ENCODE measurements at places on chromosomes 2 and 18.

DNA sequence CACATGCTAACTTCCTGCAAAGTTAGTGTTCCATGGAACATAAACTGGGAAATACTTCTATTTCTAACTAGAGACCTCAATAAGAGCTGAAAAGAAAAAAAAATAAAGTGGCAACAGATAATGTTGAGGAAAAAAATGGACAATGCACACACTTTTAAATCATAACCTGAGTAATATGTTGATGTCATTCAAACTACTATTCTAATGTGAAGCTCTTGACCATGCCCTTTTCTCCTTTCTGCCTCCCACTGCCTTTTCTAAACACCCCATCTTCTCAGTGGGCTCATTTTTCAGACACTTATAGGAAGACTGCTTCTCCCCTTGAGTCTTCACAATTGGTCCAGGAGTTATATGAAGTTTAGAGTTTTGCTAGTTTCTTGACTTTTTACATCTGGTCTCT, 280.9 kb upstream of the NT5C1B start:
- DNase-seq, result no peak

DNA sequence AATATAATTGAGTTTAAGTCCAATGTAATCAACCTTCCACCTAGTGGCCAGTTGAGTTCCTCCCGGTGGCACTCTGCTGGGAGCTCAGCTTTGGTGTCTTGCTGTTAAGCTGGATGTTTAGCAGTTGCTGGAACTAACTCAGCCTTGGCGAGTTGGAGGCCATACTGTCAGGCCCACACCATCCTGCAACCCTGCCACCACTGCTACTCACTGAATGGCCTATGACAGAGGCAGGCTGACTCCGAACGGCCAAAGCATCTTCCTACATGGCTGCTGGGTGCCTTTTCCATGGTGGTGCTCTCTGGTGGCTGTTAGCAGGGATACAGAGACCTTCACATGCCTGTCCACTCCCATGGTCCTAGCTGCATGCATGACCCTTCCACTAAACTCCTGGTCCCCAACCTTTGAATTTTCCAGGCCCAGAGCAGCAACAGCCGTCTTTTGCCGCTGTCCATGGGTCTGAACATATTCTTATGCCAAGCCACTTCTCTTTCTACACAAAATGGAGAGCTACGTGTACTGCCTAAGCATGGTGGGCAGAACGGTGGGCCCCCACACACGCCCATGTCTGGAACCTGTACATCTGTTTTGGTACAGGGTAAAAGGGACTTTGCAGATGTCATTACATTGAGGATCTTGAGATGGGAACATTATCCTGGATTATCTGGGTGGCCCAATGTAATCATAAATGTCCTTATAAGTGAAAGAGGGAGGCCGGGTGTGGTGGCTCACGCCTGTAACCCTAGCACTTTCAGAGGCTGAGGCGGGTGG, 15.0 kb upstream of the TRAF3IP1 start:
- DNase-seq, result no peak

DNA sequence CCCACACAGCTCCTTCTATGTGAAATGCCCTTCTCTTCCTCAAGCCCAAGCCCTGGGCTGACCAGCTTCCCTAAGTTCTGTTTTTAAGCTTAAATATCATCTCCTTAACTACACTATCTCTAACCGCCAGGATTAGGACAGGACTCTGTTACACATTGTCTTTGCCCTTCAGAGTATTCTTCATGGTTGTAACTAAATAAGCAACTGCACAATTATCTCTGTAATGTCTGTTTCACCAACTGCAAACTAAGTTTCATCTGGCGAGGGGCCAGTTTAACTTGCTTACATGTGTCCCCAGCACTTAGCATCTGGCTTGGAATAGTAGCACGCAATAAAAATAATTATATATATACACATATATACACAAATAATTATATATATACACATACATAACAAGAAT, 1.1 kb upstream of the ERMN start:
- DNase-seq, result no peak

GRCh38 chr2:38146275-38146906, 70.4 kb upstream of the CYP1B1 start:
- no peak for DNase-seq

GRCh38 chr2:52343010-52343409, 1311.1 kb upstream of the NRXN1 start:
- no peak for DNase-seq

DNA sequence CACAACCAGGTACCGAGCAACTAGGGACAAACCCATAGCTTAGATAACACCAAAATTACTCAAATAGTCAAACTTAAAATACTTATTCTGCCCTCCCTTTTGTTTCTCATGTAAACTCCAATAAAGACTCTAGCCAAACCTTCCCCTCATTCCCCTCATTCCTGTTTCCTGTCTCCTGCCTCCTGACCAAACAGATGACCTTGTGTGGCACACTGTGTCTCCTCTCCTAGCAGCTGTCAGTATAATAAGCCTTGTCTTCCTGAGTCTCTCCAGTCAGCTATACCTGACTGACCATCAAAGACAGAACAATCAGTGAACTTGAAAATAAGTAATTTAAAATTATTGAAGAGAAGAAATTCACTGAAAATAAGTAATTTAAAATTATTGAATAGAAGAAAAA, 14.3 kb downstream of the SULT1C4 start:
- DNase-seq, result no peak

GRCh38 chr2:186617771-186618170, 27.9 kb downstream of the ITGAV start:
- DNase-seq, result no peak

DNA sequence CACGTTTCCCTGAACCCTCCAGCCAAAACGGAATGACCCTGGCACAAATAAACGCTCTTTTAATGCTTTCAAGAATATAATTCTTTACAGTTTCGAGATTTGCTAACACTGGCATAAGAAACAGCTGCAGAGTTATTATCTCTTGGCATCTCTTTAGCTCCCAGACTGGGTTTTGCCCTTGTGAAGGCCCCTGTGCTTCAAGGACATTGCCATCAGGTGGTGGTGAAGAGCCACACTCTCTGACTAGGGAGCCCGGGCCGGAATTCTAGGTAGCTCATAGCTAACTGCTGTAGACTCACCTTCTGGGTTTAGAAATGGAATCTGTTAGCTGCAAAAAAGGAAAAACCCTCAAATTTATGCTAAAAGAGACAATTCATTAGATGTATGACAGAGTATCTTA, 13.3 kb upstream of the GALNT14 start:
- no peak for DNase-seq

DNA sequence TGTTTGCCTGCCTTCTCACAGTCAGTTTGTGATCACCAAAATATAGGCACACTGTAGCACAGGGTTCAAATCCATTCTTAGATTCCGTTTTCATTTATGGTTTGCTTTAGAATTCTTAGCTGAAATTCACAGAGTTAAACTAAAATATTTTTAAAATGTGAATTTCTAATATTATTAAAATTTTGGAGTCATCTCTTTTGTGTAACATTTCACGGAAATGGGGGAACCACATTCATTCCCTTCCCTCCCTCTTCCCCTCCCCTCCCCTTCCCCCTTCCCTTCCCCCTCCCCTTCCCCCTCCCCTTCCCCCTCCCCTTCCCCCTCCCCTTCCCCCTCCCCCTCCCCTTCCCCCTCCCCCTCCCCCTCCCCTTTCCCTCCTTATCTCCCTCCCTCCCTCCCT, 11.4 kb upstream of the LDAH start:
- no peak for DNase-seq

GRCh38 chr2:23924589-23925359, 2.1 kb downstream of the ATAD2B start:
- no peak for DNase-seq

DNA sequence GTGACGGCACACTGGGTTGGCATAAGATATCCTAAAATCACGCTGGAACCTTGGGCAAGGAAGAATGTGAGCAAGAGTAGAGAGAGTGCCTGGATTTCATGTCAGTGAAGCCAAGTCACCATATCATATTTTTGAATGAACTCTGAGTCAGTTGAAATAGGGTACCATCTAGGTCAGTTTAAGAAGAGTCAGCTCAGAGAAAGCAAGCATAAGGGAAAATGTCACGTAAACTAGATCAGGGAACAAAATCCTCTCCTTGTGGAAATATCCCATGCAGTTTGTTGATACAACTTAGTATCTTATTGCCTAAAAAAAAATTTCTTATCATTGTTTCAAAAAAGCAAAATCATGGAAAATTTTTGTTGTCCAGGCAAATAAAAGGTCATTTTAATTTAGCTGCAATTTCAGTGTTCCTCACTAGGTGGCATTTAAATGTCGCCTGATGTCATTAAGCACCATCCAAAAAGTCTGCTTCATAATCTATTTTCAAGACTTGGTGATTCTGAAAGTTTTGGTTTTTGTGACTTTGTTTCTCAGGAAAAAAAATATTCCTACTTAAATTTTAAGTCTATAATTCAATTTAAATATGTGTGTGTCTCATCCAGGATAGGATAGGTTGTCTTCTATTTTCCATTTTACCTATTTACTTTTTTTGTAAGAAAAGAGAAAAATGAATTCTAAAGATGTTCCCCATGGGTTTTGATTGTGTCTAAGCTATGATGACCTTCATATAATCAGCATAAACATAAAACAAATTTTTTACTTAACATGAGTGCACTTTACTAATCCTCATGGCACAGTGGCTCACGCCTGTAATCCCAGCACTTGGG, 19.6 kb downstream of the RSAD2 start:
- DNase-seq, result no peak

GRCh38 chr2:112958428-112959108, 19.2 kb upstream of the IL36G start:
- no peak for DNase-seq

- DNase-seq, result no peak
Observed at GRCh38 chr2:9405636-9406035, 17.7 kb downstream of the ITGB1BP1 start.

DNA sequence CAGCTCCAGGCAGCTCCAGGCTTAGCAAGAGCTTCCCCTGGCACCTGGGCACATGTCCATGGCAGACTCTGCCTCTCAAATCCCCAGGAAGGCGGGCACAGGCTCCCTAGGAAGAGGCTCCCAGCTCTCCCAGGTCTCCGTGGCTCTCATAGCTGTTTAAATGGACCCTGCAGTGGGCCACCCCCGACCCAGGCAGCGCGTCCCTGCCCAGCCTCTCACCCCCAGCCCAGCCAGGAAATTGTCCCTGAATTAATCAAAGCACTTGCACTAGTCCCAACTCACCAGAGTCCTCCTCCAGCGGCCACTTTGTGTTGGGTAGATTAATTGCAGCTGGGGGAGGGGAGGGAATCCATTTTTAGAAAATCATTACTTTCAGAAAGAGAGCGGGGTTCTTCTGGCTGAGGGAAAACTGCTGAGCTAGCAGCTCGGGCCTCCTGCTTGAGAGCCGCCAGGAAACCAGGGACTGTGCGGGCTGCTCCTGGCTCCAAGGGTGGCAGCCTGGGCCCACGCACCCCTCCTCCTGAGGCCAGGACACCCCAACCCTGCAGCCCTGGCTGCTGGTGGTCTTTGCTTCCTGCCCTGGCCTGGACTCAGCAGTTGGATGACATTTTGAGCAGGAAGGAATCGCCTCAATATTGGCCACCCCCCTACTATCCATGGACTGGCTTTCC, 36.0 kb downstream of the SMAD7 start:
- no peak for DNase-seq

DNA sequence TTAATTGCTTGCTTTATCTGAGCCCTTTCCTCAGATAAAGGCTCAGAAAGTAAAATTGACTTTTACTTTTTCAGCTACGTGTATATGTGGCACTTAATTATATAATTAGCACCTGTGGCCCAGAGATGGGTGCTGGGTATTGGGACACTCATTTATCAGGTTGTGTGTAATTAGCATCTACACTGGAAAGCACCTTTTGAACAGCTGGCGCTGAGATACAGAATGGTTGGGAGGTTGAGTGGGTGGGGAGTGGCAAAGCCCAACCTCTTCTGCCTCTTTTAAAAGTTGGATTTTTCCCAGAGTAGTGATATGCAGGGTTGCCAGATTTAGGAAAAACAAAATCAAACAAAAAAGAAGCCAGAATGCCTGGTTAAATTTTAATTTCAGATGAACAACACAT, 23.9 kb downstream of the SPTBN1 start:
- DNase-seq, result no peak

DNA sequence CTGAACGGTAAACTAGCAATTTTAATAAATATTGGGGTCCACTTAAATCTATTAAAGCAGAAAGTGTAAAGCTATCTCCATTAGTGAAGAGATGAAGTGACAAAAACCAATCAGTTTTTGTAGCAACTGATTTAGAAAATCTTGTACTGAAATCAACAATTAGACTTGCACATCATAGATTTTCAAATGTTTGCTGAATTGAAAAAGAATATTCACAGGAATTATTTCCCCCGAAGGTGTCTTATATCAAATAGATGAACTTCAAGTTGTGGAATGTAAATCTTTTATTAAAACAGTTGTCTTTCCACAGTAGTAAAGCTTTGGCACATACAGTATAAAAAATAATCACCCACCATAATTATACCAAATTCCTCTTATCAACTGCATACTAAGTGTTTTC, 48.7 kb downstream of the ATIC start:
- DNase-seq, result no peak

GRCh38 chr2:188676010-188676400, 298.2 kb upstream of the COL3A1 start:
- no peak for DNase-seq

GRCh38 chr2:161979490-161979889, 94.5 kb downstream of the DPP4 start:
- DNase-seq, result no peak

- no peak for DNase-seq
Observed at GRCh38 chr2:16494836-16495508, 170.7 kb downstream of the CYRIA start.

DNA sequence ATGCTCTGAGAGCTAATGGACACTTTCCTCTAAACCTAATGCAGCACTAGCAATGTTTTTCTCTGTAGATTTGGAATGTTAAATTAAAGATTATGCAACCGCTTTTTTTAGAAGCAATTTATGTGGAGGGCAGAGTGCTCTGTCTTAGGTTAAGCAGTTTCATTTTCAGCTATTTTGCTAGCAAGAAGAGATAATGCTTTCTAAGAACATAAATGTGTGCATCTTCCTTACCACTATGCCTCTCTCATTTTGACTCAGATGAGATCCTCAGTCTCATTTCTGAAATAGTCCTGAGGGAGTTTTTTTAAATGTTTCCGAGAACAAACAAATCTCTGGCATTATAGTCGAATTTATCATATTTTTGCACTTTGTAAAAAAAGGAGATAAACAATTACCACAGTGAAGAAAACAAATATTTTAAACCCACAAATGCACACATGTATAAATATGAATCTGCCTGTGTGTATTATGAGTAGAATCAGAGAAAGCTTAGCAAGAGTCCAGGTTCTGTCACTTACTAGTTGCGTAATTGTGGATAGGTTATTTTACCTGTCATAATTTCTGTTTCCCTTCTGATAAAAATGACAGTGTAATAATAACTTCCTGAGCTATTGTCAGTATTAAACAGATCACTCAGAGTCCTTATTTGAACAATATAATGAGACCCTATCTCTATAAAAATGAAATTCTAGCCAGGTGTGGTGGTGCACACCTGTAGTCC, 207.7 kb upstream of the CRIM1 start:
- DNase-seq, result no peak

GRCh38 chr2:72755647-72756423, 70.0 kb downstream of the EXOC6B start:
- no peak for DNase-seq

- no peak for DNase-seq
Observed at GRCh38 chr2:168611896-168612650, 156.0 kb downstream of the CERS6 start.

Measured in stimulated activated effector memory CD8-positive, alpha-beta T cell treated with anti-CD3 and anti-CD28 coated beads, Interleukin-12 subunit alpha, Interleukin-12 subunit beta, amount 100 ng/mL, for 72 hours (primary cell).